ENCODE measurements at places on chromosomes 2 and 18. TPM values are rescaled to one million over a fixed set of nuclear protein-coding genes. Genes with fewer than 3 reads are reported as not detected.

Gene MDH1B
- total RNA-seq = 1.5 TPM

DNA sequence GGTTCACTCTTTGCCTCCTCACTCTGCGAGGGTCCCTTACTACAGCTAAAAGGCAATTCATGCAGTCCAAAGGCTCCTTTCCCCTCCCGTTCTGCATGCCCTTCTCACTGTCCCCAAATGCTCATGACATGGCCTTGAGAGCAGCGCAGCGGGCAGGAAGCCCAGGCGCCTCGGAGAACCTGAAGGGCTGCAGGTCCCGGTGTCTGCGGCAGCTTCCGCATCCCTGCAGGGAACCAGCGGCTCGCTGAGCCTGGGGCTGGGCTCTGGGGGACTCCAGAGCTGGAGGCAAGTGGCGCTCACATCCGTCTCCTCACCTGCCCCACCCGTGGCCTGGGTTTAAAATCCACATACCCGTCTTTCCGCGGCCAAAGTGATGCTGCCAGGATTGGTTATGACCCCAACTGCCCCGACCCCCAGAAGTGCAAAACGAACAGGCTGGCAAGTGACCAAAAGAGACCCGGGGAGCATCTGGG is 462 bp upstream of the CIDEA start:
- no peak for DNase-seq

DNA sequence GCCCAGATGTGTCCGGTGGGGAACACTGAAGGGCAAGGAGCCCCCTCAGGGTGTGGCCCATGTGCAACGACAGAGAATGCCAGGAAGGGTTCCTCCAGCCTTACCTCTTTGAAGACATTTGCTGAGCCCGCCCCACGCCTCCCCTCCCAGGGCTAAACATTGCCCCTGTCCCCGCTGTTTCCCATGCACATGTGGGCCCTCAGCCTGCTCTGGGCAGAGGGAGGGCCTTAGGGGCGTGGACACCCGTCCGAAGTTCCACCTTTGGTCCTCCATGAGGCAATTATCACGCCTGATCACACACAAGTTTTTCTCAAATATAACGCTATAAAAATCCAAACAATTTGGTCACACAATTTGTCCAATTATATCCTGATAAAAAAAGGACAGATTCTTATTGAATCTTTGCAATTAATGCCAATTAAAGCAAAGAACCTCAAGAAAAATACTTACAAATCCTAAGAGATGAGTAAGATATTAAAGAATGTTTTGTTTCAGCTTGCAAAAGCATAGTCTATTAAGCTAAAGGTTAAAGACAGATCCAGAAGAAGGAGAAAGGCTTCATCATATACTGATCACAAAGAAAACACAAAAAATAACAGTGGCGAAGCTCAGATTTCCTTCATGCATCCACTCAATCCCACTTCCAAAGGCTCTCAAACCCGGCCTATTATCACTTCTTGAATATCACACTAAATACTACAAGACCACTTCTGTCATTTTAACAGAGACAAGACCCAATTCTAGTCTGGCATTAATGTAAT is 55.2 kb upstream of the LDLRAD4 start:
- no peak for DNase-seq

DNA sequence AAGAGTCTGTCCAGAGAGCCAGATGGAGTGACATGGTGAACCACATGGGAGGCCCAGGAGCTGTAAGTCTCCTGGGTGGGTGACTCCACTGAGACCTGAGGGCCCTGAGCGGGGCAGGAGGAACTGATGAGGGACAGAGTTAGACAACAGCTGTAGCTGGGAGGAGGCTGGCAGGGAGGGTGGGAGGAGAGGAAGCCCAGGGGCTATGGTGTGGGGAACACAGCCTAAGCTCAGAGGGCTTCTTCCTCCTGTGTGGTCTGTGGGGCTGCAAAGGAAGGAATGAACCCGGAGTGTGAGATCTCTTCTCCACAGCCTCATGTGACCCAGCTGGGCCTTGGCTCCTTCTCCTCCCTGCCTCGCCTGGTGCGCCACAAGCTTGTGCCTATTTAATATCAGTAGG is 395.6 kb upstream of the HS6ST1 start:
- DNase-seq = no peak

Gene GREB1
- total RNA-seq = 0.52 TPM

Gene TMEM247
- total RNA-seq = not detected

- DNase-seq = no peak
These were observed 215.2 kb downstream of the VAPA start for GRCh38 chr18:10128921-10129501.

- DNase-seq = no peak
These were observed 68.7 kb downstream of the MTHFD2 start for GRCh38 chr2:74267068-74267467.

- no peak for DNase-seq
These were observed 26.3 kb downstream of the ACSL3 start for GRCh38 chr2:222887124-222887523.

GRCh38 chr2:119756837-119757236 is 2.9 kb upstream of the PTPN4 start:
- no peak for DNase-seq

All from chondrocyte (in vitro differentiated cells).